CD4-positive, alpha-beta T cell treated with Interleukin-4 for 1 hour (primary cell): ENCODE measurements at places on chromosomes 7 and 10.
A peak's percentile ranks its signal among the peaks of the same experiment; 100 is the strongest.

- no peak for DNase-seq
Measured at GRCh38 chr10:6020826-6021225, 41.3 kb downstream of the IL2RA start.

DNA sequence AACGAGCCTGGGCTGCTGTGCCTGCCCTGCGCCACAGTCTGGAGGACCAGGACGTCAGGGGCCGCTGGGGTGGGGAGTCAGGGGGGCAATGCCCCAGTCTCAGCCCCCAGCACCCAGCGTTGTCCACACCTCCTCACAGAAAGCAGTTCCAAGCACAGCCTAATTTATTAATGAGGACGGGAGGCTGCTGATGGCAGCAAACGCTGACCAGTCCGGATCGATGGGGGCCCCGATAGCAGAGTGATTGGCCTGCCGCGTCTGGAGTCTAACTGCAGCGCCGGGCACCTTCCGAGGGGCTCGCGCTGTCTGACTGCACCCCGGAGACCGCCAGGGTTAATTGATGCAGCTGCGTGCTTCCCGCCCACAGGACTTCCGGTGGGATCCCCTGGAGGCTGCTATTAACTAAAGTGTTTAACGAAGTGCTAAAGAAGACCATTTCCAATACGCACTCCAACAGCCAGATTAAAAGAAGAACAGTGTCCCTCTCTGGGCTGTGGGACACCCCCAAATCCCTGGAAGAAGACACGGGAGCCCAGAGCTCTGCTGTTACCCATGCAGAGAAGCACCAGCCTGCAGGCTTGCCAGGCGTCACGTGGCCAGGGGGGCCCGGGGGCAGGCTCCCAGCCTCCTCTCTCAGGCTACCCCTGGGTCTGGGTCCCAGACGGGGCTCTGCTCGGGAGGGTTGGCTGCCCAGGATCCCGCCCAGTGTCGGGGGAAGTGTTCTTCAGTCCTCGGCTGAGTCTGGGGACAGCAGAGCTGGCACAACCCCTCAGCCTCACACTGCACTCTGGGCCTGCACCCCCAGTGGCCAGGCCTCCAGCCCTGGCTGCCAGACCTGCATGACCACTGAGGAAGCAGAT is 63.8 kb downstream of the MICALL2 start:
- DNase-seq, result no peak

GRCh38 chr10:104284846-104285245 is 15.9 kb downstream of the GSTO2 start:
- DNase-seq, result no peak

DNA sequence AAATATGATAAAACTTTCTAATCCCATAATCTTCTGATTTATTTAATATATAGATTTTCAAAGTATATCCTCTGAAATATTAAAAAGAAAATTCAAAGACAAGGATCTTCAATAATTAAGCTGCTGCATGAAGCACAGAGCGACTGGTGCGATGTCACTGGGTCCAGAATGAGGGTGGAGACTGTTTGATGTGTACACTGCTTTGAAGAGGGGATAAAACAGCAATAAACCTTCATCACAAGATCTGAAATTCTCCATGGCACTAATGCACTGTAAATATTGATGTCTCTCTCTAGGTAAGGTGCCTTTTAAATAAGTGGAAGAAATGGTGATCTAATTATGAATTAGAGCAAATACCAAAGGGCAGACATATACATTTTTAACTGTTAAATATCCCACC is 337.8 kb downstream of the PARD3 start:
- DNase-seq, result no peak

DNA sequence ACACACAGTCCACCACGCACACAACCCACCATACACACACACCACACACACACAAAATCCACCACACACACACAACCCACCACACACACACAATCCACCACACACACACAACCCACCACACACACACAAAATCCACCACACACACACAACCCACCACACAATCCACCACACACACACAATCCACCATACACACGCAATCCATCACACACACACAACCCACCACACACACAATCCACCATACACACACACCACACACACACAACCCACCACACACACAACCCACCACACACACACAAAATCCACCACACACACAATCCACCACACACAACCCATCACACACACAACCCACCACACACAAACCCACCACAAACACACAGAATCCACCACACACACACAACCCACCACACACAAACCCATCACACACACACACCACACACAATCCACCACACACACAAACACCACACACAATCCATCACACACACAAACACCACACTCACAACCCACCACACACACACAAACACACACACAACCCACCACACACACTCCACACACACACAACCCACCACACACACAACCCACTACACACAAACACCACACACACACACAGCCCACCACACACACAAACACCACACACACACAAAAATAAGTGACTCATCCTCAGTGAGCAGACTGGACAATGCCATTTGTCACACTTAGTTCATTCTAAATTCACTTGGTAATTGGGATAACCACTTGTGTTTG is 8.8 kb upstream of the REPIN1 start:
- no peak for DNase-seq

DNA sequence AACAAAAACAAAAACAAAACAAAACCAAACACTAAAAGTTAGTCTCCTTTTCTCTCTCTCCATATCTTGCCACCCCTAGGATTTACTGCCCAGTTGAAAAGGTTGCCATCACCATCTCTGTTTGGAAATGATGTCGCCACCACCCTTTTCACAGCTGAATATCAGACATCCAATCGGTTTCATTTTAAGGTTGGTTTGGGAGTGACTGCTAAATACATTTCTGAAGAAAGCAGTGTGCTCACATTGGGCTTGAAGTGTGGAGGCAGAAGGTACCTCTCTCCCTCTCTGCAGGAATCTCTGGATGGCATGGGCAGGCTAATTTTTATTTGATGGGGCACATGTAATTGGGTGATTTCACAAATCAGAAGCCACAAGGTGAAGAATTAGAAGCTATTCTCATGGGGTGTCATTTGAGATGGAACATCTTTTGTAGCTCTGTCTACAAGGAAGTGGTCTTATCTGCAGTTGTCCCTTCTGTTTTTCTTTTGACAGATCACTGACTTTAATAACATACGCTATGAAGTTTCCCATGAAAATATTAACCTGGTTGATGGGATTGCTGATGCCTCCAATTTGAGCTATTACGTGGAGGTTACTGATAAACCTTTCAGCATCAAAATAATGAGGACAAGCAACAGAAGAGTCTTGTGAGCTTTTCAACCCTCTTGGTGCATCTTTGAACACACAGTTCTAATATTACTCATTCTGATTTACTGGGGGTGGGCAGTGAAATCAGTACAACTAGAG is 20.1 kb downstream of the MGAM2 start:
- DNase-seq, result no peak

DNA sequence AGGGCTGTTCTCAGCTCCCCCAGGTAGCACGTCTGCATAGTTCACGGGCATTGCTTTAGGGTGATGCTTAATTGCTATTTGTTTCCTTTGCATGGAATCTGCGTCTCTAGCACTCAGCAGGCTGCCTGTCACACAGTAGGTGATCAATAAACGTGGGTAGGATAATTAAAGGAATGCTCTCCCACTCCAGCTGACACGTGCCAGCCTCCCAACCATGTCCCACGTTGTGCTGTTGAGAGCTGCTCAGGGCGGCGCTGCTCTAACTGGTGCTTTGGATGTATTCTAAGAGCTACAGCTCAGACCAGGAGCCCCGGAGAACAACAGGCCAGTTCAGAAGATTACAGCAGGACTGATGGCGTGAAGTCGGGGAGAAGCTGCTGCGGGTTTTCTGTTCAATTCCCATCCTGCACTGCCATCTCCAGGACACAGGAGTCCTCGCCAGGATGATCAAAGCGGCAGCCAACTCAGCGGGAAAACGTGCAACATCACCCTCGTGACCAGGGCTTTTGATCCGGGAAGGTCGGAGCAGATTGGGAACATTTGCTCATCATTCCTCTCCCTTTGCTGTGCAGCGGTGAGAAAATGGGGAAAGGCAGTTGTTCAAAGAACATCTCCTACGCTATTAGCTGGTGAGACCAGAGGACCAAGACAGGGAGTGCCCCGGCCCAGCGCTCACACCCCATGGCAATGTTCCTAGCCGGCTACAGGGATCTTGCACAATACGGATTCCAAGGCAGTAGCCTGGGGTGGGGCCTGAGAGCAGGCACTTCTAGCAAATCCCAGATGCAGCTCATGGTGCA is 50.5 kb upstream of the FOXK1 start:
- no peak for DNase-seq

- no peak for DNase-seq
Measured at GRCh38 chr10:94777886-94778458, 15.5 kb downstream of the CYP2C19 start.

GRCh38 chr7:1033546-1034145 is 10.7 kb upstream of the GPR146 start:
- DNase-seq, result peak; percentile 54

- DNase-seq, result no peak
Measured at GRCh38 chr10:31918671-31919409, 9.8 kb downstream of the ARHGAP12 start.

- no peak for DNase-seq
Measured at GRCh38 chr7:117401293-117402002, 25.8 kb downstream of the ASZ1 start.

DNA sequence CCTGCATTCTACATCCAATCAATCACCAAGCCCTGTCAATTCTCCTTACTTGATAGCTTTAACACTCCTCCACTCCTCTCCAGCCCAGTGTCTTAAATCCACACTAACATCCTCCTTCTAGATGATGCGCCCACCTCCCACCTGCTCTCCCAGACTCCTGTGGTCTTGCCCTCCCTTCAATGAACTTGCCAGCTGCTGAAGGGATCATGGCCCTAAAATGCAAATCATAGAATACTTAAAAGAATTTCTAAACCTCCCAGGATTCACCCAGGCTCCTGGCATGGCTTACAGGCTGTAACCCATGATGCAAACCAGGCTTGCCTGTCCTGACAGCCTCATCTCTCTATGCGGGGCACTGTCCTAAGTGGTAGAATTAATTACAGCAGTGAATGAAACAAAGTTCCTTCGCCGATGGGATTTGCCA is 43.6 kb downstream of the SYPL1 start:
- DNase-seq, result no peak

- DNase-seq, result no peak
Measured at GRCh38 chr10:44992070-44992731, 8.5 kb upstream of the ZNF22 start.

DNA sequence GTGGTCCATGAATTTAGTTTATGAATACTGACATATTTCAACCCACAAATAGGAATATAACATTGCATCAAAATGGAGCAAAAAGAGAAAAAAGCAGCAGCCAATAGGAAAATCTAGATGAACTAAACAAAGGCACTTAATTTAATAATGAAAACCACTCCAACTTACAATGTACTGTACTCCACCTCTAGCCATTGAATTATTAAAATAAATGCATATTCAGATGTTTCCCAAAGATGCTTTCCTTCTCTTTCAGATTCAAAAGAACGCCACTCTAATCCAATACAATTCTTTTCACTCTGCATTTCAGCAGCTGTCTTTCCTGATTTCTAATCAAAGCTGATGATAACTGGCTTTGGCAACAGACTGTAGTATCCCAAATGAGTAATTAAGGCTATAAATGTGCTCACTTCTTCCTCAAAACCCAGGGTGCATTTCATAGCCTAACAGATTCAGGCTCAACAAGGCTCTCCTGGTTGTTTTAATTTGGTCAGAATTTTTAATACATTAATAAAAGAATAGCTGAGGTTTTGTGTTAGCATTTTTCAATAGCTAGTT is 577.1 kb downstream of the PARD3 start:
- no peak for DNase-seq

DNA sequence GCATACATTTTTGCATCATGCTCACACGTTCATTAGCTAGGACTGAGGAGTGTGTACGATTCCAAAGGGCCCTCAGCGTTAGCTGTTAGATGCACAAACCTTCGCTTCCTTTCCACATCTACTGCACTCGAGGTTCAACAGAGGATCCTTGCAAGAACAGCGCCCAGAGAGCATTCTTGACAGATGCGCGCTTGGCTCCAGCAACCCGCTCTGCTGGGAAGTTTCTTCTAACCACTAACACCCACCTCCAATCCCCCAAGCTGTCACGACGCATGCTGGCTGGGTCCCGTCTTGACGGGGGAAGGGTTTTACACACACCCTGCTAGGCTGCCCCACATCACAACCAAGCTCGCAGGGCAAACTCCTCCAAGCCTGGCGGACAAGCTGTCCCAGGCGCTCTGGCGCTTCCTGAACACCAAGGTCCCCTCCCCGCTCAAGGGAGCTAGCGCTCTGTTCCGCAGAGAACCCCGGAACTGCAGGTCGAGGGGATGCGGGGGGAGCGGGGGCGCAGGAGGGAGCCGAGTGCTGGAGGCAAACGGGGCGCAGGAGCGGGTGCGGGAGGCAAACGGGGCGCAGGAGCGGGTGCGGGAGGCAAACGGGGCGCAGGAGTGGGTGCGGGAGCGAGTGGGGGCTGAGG is 653 bp upstream of the ADRB1 start:
- DNase-seq, result no peak
